Sigmoid colon (tissue), 7 donors: ENCODE measurements at places on chromosomes 5 and 9. TPM values are rescaled to one million over a fixed set of nuclear protein-coding genes. Genes with fewer than 3 reads are reported as not detected.

OLFML2A gene
- polyA plus RNA-seq = 0.46 TPM

OTP gene
- not detected for polyA plus RNA-seq

- DNase-seq = no peak
Measured at GRCh38 chr9:37730839-37731238, 22.8 kb upstream of the TRMT10B start.

LHX3 gene
- not detected for polyA plus RNA-seq

- no peak for DNase-seq
Measured at GRCh38 chr9:132391449-132391848, 15.2 kb downstream of the TTF1 start.

MEF2C gene
- 14.9 TPM for polyA plus RNA-seq

THBS4 gene
- 10.2 TPM for polyA plus RNA-seq

DNA sequence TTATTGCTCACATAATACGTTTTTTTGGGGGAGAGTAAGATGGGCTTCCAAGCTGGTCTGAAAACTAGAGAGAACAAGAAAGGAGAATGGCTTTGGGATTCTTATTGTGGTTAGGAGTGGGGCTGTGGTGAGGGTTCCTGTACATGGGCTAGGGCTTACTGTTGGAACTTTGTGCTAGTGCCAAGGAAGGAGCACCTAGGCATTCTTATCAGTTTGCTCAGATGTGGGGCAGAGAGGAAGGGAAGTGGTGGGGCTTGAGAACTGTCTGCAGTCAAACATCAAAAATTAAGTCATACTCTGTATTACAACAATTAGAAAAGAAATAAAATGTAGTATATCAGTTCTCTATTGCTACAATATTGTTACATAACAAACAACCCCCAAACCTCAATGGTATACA lies 4.0 kb upstream of the THBS4 start:
- DNase-seq = no peak

- no peak for DNase-seq
Measured at GRCh38 chr5:161138751-161139455, 286.9 kb upstream of the ATP10B start.

GRCh38 chr5:51279983-51280706 lies 103.1 kb upstream of the ISL1 start:
- DNase-seq = no peak

GRCh38 chr5:14528926-14529325 lies 52.7 kb upstream of the OTULINL start:
- DNase-seq = no peak

DNA sequence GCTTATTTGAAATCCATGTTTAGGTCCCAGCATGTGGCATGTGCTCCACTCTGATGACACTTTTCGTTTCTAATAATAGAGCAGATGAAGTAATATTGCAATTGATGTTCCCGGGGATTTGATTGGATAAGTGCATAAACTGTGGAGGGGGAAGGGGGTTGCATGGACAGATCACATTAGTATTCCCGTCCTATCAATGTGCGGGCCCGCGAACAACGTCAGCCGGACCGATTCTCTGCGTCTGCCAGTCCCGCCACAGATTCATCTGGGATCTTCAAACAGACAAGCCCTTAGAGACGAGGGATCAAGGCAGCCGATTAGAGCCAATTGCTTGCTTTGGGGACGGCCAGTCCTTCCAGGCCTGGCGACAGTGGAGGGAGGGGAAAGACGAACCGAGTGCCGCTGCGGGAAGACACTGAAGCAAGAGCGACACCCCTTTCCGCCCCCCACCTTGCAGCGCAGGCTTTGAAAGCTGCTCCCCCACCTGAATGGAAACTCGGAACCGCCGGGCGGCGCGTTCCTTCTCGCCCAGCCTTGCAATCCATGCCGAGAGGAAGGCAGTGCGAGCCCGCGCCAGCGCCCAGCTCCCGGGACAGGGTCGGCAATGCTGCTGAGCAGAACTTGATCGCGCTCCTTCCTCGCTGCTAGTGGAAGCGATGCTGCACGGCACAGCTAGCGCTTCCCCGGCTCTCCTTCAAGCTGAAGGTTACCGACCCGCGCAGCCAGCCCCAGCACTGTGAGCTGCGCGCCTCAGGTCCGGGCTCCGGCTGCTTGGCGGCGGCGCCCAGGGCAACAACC lies at the start of gene RGS7BP:
TSS of gene RGS7BP (plus strand) at position 247 of the 798 bp plus-strand sequence. CDS start 610 bp downstream, outside the sequence.
- DNase-seq = no peak

BTNL3 gene
- polyA plus RNA-seq = 25.6 TPM

TRIM36 gene
- polyA plus RNA-seq = 11.6 TPM

- DNase-seq = no peak
Measured at GRCh38 chr5:115884704-115885103, 43.0 kb downstream of the AP3S1 start.

- DNase-seq = no peak
Measured at GRCh38 chr9:133592731-133593409, 16.3 kb downstream of the FAM163B start.

GRCh38 chr5:154734370-154735248 lies 20.6 kb upstream of the LARP1 start:
- no peak for DNase-seq

GRCh38 chr5:63860379-63860778 lies 101.9 kb downstream of the HTR1A start:
- no peak for DNase-seq

RASEF gene
- 24.0 TPM for polyA plus RNA-seq

- no peak for DNase-seq
Measured at GRCh38 chr5:2739360-2740050, 12.0 kb downstream of the IRX2 start.

NPR2 gene
- polyA plus RNA-seq = 9.5 TPM

GRCh38 chr5:159972538-159973362 lies 36.2 kb upstream of the TTC1 start:
- DNase-seq = no peak

DNA sequence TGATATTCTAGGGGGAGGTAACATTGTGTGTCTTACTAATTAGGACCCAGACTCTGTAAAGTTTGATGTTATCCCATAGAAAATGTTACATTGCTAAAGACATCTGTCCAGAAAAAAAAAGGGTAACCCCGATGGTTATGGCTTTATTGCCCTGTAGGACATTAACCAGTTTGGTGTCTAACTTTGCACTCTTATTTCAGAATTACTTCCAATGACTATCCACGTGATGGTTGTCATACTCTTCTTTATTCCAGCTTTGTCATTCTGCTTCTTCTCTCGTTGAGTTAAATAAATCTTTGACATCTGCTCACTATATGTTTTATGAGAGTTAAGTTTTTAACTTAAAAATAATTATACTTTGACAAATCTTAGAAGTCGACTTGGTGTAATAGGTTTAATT lies 180.4 kb upstream of the ANKRD55 start:
- DNase-seq = no peak

GRCh38 chr9:89871871-89872331 lies 267.1 kb downstream of the GADD45G start:
- DNase-seq = peak; percentile 62

GRCh38 chr5:146815411-146815810 lies 63.1 kb downstream of the PPP2R2B start:
- no peak for DNase-seq

SLC6A18 gene
- not detected for polyA plus RNA-seq

- no peak for DNase-seq
Measured at GRCh38 chr9:129544761-129545160, 76.1 kb downstream of the C9orf50 start.

DNA sequence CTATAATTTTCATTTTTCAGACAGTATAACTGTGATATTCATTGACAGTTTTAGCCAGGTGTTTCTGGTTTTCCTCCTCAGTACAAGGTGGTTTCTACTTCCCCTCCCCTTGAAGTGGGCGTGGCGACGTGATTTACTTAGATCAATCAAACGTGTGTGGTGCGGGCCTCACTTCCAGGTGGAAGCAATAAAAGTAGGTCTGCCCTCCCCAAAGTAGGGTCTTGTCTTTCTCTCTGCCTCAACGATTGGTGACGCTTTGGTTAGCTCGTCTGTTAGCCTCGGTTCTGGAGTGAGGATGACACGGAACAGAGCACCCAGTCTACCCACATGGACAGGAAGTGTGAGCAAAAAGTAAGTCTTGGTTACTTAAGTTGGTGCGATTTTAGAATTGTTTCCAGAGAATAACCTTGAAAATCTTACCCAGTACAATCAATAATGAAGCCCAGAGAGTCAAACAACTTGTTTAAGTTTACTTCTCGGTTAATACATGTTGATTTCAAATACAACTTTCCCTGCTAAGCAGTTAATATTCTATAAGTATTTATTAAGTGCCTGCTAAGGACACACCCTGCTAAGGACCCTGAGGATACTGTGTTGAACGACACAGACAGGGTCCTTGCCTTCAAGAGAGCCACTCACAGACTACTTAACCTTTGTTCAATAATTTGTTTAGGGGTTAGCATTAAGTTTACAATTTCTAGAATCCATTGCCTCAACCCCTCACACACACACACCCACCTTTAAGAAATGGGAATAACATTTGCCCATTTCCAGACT lies 48.4 kb downstream of the COX7C start:
- DNase-seq = no peak
